Bronchial epithelial cell (primary cell): ENCODE measurements at places on chromosomes 4 and X.

GRCh38 chr4:125572601-125573000 lies 257.8 kb downstream of the FAT4 start:
- no peak for DNase-seq

GRCh38 chrX:4754878-4755604 lies 1041.6 kb upstream of the PRKX start:
- no peak for DNase-seq

DNA sequence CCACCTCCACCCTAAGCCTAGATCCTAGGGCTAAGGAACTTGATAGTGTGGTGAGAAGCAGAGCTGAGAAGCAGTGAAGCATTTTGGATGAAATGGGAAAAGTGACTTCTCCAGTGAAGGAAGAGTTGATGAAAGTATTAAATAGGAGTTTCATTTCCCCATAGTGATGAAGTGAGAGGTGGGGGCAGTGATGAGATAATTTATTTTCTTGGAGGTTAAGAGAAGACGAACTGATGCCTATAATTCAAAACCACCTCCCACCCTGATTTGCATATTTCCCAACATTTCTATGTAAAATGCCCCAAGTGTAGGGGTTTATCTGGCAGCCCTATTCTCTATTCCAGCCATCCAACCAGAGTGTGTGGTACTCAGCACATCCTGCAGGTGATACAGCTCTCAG lies 6.3 kb downstream of the LONRF3 start:
- no peak for DNase-seq

DNA sequence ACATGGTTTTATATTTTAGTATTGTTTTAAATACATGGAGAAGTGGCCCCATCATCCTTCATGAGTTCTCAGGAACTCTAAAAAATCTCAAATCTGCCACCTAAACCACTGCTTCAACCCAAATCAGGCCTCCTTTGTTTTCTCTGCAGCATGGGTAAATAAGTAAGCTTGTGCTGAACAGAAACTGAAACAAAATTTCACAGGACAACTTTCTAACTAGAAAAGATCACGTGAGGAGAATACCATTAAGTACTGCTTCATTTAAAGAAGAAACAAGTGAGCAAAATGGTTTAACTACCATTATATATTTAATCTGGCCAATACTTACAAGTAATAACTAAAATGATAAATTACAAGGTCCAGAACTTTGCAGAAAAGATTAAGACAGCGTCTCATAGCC lies 2.5 kb downstream of the ARAP2 start:
- DNase-seq, result peak; percentile 18

DNA sequence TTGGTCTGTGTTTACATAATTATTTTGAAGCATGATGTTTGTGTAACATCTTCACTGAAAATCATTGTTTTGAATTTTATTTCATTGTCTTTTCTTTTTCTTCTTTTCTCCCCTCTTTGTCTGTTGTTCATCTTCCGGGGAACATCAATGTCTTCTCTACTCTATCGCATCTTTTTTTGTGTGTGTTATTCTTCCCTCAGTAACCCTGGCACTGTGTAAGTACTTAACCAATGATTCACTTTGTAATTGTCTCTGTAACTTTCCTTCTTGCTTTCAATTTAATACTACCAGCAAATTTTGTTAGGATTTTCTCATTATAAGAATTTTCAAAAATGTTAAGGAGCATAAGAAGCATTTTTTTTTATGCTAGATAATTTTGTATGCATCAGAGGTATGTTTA lies 130.8 kb downstream of the PDLIM5 start:
- no peak for DNase-seq

GRCh38 chrX:23749576-23749975 lies 6.5 kb upstream of the ACOT9 start:
- no peak for DNase-seq

- DNase-seq, result no peak
Observed at GRCh38 chrX:46506076-46506475, 39.1 kb downstream of the ZNF674 start.

GRCh38 chrX:12497832-12498591 lies 293.2 kb upstream of the PRPS2 start:
- DNase-seq, result no peak

DNA sequence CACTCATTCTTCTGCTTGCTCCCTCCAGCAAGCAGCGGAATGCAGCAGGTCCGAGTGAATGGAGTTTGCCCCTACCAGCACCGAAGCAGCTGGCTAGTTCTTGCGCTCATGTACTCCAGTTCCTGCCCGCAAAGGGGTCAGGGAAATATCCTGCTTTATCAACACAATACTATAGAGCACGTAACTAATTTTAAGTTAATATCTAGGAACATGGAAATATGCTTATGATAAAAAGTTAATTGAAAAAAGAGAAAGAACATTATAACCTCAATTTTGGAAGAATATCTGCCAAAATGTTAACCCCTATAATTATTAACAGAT lies 195.6 kb downstream of the SNCA start:
- DNase-seq, result no peak

DNA sequence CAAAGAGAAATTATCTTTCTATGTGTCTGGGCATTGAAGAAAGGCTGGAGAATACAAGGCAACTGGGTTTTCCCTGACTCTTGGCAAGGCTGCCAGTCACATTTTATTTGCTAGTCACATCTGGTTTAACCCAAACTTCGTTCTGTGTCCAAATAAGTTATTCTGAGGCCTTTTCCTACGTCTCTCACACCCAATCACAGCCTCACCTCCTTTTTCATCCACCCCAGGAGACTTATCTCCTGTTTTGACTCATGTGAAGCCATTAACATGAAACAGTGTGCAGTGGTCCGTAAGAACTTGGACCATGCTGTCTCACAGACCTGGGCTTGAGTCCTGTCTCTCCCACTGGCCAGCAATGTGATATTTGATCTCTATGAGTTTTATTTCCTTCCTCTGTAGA lies 59.3 kb downstream of the CNGA2 start:
- no peak for DNase-seq

DNA sequence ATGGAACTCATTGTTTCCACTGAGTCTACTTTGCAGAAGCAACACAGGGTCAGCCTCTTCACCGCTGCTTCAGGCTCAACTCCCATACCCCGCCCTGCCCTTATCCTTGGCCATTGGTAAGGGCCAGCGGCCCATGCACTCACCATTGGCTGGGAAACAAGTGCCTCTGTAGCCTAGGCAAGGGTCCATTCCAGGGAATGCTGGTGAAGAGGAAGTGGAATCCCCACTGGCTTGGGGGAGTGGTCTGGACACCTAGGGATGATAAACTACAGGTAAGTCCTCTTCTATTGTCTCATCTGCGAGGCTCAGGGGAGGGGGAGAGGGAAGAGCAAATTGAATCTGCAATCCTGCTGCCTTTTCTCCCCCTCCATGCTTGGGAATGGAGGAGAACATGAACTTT lies 153.1 kb downstream of the SH3BGRL start:
- no peak for DNase-seq

GRCh38 chr4:172515266-172515879 lies 653.2 kb upstream of the GALNT7 start:
- DNase-seq, result no peak

DNA sequence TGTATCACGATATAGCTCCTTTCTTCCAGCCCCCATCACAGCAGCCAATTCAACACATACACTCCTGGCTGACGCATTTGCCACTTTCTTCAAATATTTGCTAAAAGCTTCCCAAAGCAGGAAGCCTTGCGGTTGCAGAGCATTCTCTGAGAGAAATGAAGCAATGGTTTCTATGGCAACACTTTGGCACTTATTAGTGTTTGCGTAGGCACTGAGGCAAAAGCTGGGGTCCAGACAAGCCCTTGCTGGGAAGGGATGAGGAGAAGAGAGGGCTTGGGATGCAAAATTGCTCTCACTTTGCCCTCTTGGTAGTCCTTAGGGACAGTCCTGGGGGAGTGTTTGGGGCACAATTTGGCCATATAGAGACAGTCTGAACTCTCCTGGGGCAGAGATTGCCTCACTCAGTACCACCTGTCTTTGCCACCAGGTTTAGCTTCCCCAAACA lies 55.0 kb upstream of the PAK3 start:
- DNase-seq, result peak; percentile 91

- DNase-seq, result no peak
Observed at GRCh38 chrX:97290199-97290598, 406.5 kb downstream of the RPA4 start.

DNA sequence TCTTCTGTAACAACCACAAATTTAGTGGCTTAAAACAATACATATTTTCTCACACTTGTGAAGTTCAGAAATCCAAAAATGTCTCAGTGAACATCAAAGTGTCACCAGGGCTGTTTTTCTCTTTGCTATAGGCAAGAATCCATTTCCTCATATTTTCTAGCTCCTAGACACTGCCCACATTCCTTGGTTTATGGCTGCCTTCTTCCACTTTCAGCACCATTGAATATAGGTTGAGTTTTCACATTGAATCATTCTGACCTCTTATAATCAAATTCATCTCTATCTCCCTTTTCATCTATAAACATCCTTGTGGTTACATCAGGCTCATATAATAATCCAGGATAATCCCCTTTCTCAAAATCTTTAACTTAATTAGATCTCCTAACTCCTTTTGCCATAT lies 37.0 kb upstream of the TACR3 start:
- no peak for DNase-seq

GRCh38 chr4:107854356-107855022 lies 29.8 kb downstream of the SGMS2 start:
- no peak for DNase-seq

- DNase-seq, result no peak
Observed at GRCh38 chr4:79913581-79913980, 159.4 kb downstream of the ANTXR2 start.

DNA sequence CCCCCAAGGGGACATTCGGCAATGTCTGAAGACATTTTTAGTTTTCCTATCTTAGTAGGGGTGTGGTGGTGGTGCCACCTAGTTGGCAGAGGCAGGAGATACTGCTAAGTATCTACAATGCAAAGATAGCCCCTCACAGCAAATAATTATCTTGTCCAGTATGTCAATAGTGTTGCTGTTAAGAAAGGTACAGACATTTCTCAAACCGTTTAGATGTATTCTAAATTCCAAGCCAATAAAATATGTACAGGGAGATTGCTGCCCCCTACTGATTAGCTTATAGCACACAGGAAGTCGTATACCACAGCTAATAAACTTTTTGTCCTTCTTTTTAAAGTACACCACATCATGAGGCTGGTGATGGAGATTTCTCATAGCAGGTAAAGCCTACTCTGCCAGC lies 260.5 kb downstream of the TMA16 start:
- peak; percentile 38 for DNase-seq

DNA sequence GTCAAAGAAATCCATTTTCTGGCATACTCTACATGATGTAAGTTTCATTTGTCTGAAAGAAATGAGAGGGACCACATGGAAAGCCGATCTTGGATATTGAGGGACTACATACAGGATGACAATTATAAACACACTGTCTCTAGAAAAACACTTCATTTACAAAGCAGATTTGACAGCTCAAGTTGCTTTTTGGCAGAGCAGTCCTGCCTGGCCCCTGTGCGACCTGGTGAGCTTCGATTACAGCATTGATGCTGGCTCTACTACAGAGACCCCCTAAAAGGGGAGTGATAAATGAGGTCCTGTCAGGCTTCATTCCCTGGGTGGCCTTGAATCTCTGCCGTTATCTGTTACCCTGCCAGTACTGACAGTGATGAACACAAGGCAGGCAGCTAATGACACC lies 215.2 kb upstream of the NOCT start:
- DNase-seq, result no peak

DNA sequence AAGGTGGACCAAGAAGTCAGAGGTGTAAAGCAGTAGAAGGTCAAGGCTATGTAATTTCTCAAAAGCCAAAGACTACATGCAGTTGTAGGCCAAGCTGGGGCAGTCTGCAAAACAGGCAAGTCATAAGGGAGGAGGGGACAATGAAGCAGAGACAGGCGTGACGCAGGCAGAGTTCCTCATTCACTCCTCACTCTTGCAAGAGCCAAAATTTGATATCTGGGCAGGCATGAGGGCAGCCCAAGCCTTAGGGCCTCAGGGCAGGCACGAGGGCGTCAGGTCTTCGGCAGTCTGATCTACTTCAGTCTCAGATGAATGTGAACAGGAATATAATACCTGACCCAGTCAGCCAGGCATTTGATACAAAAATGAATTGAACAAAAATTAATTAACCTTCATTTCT lies 86.4 kb upstream of the AGA start:
- no peak for DNase-seq

GRCh38 chr4:82890901-82891706 lies at the start of gene SEC31A:
SEC31A (minus strand) TSS chr4:82891153; CDS start chr4:82881936, 9,217 bp downstream.
- DNase-seq, result peak; percentile 84

- peak; percentile 62 for DNase-seq
Observed at GRCh38 chr4:119040694-119041185, 94.9 kb upstream of the MYOZ2 start.

- no peak for DNase-seq
Observed at GRCh38 chr4:30726090-30726675, 6.0 kb downstream of the PCDH7 start.

DNA sequence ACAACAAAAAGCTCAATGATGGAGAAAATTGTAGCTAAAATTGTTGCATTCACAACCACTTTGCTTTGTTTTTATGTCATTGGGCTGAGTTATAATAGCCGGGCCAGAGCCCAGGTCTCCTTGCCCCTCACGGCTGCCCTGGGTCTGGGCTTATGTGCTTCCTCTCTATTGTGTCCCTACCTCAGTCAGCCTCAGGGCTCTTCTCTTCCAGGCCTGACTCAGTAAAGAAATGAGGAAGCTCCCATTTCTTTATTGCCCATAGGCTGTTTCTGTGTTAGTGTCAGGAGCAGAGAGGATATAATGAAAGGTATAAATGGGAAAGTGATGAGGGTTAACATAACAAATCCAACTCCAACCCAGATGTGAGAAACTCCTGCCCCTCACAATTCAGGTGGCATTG lies 18.0 kb downstream of the BST1 start:
- no peak for DNase-seq

DNA sequence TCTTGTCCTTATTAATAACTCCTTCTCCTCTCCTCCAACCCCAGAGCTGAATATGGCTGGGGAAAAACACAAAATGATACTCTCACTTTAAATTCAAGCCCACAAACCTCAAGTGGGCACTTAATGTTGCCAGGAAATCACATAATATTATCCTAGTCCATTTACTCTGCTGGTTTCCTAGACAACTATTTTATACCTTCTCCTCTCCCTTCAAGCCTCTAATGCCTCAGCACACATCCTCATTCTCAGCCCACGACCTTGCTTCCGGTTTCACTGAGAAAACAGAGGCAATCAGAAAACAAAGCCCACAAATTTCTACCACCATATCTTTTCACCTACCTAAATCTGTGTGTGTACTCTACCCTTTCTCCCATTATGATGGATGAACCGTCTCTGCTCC lies 12.1 kb upstream of the CLCN5 start:
- no peak for DNase-seq

- no peak for DNase-seq
Observed at GRCh38 chrX:41478381-41478911, 31.3 kb downstream of the NYX start.

- no peak for DNase-seq
Observed at GRCh38 chrX:153623310-153624029, 23.5 kb upstream of the DUSP9 start.

DNA sequence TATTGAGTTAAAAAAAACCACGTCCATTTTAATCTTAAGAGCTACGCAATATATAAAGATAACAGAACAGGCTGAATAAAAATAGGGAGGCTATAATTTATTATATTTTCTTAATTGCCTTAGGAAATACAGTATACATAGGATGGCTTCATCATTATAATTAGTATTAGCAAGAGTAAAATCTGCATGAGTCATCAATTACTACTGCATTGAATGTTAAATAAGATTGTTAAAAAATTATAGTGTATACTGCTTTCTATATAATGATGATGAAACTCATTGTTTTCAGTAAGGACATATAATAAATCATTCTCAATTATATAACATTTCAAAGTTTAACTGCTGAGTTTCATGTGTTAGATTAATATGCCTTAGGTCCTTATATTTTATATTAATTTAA lies 133.4 kb upstream of the GRID2 start:
- no peak for DNase-seq
